ENCODE measurements at places on chromosomes 13 and 19. TPM values are rescaled to one million over a fixed set of nuclear protein-coding genes. Genes with fewer than 3 reads are reported as not detected.

- peak; percentile 52 for DNase-seq
Measured at GRCh38 chr19:7533281-7533885, 2.1 kb upstream of the PNPLA6 start.

- no peak for DNase-seq
Measured at GRCh38 chr19:19306191-19306590, 14.1 kb downstream of the SUGP1 start.

Gene SYCN
- total RNA-seq = not detected

- DNase-seq = peak; percentile 83
Measured at GRCh38 chr19:49437231-49437630, 4.1 kb downstream of the SLC17A7 start.

Gene KLK13
- not detected for total RNA-seq

GRCh38 chr13:95607366-95607765, 37.1 kb downstream of the DZIP1 start:
- DNase-seq = no peak

DNA sequence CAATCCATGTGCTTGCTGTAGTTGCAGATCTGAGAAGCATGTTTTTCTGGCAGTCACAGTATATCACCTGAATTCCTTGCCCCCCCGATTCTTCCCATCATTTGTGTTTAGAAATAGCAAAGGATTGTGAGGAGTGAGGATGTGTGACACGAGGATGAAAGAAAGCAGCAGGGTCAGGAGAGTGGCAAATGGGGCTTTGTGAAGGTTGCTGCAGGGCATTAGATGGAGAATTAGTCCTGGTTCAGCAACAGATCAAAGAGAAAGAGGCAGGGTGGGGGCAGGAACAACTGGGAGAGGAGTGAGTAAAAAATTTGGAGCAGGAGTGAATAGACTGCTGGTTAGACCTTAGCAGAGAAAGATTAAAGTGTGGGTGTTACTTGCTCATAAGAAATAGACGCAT, 47.7 kb upstream of the TNFSF11 start:
- no peak for DNase-seq

DNA sequence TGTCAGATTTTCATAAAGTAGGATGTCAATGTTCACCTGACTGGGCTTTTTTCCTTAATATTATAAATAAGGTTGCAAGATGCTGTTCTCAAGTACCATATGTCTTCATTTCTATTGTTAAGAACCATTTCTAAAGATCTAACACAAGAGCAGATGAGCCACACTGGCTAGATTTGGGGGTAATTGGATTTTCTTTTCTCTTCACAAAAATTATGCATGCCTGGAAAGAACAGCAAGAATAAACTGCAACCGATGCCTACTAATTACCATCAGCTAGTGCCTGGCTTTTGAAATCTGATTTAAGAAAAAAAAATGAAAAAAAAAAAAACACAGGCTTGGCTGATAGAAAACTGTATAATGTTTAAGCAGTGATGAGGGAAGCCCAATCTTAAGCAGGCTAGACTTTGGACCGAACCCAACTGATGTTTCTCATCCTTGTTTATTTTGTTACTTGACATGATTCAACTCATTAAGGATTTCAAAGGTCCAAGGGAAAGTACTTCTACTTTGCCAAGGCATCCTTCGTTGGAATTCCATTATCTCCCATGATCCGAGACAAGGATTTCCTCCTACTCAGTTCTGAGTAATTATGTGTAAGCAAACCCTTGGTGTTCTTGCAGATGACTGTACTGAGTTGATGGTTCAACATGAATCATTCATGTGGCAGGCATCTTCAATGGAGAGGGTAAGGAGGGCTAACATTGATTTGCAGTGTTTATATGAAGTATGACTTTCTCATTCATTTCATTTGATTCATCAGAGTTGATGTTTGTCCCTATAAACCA, 300.5 kb downstream of the SPRY2 start:
- no peak for DNase-seq

Gene KLK6
- not detected for total RNA-seq

Gene SOX1
- total RNA-seq = 0.76 TPM

DNA sequence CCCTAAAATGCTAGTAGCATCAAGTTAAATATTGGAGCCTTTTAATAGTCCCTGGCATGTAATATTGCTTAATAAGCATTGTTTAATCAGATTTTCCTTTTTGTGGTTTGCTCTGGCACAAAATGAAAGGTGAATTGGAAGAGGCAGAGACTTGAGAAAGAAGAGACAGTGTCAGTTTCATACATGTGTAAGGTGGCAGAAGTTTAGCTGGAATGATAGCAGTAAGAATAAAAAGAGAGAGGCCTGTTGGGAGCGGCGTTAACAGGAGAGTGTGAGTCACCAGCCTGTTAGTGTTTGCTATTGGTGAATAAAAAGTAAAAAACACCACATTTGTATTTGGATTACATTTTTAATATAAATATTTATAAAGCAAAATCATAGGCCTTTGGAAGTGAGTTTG, 145.3 kb downstream of the PDS5B start:
- DNase-seq = no peak

- DNase-seq = no peak
Measured at GRCh38 chr13:27644302-27644701, 22.6 kb downstream of the POLR1D start.

DNA sequence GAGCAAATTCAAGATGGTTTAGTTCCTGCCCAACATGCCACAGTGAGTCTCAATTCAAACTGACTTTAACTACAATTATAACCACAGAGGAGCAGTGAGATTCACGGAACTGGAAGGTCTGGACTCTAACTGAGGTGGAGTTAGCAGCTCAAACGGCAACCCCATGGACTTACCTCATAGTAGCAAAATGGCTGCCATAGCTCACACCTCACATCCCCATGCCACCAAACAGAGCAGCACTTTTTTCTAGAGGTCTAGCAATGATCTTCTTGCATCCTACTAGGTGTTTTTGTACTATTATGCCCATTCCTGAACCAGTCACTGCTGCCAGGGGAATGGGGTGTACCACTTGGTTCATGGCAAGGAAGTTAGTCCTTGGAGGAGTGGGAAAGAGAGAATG, 87.7 kb downstream of the ZNF536 start:
- no peak for DNase-seq

GRCh38 chr19:44156475-44156874, 8.4 kb upstream of the ZNF226 start:
- DNase-seq = no peak

DNA sequence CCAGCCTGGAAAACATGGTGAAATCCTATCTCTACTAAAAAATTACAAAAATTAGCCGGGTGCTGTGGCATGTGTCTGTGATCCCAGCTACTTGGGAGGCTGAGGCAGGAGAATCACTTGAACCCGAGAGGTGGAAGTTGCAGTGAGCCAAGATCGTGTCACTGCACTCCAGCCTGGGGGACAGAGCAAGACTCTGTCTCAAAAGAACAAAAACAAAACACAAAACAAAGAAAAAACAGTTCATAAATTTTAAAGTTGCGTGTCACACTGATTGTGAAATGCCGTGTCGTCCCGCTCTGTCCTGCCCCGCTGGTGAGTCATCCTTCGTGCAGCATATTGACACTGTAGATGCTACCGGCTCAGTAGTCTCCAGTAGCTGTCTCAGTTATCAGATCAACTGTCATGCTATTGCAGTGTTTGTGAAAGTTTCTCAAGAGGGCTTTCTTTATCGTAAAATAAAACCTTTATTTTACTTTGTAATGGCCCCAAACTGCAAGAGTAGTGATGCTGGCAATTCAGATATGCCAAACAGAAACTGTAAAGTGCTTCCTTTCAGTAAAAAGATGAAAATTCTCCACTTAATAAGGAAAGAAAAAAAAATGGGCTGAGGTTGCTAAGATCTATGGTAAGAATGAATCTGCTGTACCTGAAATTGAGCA, 36.4 kb upstream of the IGFL1 start:
- no peak for DNase-seq

Gene ZNF506
- total RNA-seq = 39.0 TPM

Gene CCL25
- total RNA-seq = not detected

GRCh38 chr13:113099142-113099541, 6.4 kb upstream of the F7 start:
- no peak for DNase-seq

Gene COL4A1
- 14.6 TPM for total RNA-seq

Gene ZNF723
- not detected for total RNA-seq

- no peak for DNase-seq
Measured at GRCh38 chr13:61350341-61350740, 65.3 kb downstream of the PCDH20 start.

Gene ZNF541
- total RNA-seq = not detected

GRCh38 chr13:55554741-55555140, 1586.0 kb upstream of the PRR20A start:
- no peak for DNase-seq

Gene GPR12
- 2.5 TPM for total RNA-seq

DNA sequence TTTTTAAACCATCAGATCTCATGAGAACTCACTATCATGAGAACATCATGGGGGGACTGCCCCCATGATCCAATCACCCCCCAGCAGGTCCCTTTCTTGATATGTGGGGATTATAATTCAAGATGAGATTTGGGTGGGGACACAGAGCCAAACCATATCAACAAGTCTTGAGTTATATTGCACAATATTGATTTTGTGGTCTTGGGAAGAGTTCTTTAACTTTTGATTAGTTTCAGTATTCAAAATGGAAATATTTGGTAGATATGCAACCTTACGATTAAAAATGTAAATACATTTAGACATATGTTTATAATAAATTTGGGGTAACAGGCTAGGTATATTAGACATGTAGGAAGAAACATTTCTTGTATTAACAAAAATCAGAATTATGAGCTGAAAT, 188.2 kb downstream of the GPC5 start:
- no peak for DNase-seq

DNA sequence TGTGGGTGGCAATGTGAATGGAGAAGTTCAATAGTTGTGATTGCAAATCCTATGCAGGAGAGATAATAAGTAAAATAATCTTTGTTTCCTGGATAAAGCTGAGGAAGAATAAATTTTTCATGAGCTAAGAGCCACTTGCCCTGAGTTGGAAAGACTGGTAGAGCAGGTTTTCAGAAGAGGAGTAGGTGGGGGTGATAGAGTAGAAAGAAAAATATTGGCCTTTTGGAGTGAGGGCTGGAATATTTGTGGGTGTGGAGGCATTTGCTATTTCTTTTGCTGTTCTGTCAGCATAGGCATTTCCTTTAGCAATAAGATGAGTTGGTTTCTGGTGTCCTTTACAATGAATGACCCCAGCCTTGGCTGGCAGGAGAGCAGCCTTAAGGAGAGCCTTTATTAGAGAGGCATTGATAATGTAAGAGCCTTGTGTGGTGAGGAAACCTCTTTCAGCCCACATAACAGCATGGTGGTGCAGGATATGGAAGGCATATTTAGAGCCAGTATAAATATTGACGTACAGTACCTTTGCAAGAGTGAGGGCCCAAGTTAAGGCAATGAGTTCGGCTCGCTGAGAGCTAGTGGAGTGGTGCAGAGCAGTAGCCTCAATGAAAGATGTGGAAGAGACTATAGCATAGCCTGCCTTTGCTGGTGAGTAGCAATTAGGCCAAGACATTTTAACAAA, 11.6 kb upstream of the ZNF431 start:
- no peak for DNase-seq

Gene ZBTB7A
- total RNA-seq = 21.8 TPM

DNA sequence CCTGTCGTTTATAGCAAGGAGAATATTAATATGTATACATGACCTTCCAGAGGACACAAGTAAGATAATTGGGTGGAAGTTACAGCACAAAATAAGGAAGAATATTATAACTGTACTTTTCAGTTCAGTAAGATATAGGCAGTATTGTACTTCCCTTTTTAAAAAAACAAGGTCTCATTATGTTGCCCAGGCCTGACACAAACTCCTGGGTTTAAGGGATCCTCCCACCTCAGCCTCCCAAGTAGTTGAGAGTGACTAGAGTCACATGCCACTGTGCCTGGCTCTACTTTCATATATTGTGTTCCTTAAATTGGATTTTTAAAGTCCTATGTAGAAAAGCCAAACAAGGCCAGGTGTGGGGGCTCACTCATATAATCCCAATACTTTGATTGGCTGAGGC, 19.5 kb upstream of the MAB21L1 start:
- no peak for DNase-seq

All from glutamatergic neuron (in vitro differentiated cells).